ENCODE measurements at places on chromosomes 6 and 20.

DNA sequence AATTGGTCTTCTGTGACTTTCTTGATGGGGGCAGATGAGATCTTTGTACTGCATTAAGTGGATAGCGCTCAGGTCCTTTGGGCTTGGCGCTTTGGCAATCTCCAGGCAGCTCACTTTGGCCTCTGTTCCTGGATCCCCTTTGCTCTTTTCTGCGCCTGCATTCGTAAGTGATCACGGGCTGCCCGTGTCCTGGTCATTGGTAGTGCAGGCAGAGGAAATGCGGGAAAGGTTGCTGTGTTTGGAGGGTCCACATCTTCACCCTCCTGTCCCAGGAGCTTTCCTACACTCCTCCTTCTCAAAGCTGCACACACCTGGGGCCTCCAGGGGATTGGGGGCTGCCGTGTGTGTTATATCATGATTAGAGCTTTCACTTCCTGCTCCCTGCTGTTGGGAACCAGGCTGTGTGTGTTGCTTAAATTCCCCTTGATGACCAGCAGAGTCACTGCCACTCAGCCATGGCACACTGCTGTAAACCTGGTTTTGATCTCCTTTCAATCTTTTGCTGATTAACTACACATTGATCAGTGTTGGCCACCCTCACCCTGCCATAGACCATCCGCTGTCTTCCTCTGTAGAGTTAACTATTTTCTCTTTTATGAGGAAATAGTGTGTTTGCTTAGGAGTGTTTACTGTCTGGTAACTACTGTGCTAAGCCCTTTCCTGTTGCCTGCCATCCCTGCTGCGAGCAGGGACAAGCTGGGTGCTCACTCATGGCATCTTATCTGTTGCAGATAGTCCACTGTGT is 13.0 kb upstream of the SNHG17 start:
- DNase-seq = no peak

DNA sequence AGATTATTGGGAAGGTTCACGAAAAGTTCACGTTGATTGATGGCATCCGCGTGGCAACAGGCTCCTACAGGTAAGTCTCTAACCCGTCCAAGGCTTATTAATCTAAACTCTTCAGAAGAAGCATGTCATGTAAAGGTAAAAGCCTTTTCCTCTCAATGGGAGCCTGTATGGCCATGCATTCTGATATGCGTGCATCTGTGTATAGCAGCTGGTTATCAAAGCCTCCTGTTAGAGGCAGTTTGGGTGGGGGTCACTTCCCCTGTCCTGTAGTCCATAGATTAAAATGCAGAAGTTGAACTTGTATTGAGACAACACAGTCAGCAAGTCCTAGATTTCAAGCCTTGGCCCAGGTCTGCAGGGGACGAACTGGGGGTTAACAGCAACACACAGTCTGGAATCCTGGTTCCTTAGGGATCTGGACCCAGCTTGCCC is 14.2 kb upstream of the DHX35 start:
- no peak for DNase-seq

DNA sequence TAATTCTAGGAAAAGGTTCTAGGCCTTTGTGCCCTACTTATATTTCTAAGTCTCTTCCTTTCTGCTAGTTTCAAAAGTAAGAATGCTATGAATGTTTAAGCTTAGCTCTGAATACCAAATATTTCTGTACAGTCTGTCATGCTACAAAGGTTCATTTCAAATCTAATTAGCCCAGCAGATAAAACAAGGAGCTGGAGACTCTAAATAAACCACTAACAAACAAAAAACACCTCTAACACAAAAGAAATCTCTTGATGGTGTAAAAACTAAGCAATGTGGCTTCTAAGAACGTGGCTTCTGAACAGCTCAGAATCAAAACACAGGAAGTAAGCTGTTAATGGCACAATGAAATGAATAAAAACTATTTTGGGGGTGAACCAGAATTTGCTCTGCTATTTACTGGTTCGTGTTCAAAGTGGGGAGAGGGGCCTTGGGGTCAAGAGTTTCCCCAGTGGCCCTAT is 198.3 kb downstream of the BCAS1 start:
- no peak for DNase-seq

GRCh38 chr20:37108676-37109075 is 12.9 kb upstream of the RBL1 start:
- no peak for DNase-seq

DNA sequence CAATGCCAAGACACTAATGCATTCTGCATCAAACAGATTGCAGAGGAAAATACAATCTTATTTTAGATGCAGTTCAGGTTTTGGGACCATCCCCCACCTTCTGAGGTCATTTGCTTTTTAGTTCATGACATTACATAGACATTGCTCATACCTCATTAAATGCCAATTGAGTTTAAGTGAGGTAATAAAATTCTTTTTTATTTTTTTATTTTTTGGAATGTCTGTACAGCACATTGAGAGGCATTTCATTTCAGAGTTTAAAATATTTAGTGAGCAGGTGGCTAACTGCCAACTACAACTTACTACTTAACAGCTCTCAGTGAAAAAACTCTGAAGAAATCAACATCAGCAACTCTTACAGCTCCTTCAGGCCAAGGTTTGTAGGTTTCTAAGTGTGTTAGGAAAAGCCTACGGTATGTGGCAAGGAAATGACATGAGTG is 482.2 kb upstream of the RNF217 start:
- DNase-seq = no peak

DNA sequence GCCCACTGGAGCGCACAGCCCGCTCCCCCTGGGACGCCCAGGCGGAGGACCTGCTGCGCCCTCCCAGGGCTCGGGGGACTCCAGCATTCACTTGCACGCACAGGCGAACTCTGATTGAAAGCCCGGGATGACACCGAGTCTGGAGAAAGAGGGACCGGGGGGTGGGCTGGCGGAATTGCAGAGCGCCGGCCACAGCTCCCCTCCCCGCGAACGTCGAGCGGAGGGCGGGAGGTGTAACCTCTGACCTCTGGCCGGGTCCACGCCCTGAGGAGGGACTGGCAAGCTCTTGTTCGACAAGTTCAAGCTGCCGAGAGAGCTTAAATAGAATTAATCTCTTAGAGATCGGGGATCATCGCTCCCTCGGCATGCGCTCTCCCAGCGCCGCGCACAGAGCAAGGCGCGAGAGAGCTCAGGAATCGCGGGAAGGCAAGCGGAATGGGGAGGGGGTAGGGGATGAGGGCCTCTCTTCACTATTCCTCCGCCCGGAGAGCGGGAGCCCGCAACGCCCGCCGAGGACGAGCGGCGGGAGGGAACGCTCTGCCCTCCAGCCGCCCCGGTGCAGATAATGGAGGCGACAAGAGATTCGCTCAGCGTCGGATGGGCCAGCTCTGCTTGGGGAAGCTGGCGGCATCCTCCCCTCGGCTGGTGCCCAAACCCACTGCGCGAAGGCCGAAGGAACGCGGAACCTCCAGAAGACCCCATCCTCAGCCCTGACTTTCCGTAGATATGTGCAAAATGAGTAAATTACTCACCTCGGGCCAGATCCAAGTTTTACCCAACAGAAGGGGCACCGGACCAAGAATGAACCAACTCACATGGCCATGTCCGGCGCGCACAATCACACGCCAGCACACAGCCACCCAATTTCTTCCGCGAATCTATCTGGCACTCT is 761 bp upstream of the NR2E1 start:
- DNase-seq = no peak

- DNase-seq = no peak
These were observed 45.7 kb downstream of the TAF4 start for GRCh38 chr20:62019881-62020492.

DNA sequence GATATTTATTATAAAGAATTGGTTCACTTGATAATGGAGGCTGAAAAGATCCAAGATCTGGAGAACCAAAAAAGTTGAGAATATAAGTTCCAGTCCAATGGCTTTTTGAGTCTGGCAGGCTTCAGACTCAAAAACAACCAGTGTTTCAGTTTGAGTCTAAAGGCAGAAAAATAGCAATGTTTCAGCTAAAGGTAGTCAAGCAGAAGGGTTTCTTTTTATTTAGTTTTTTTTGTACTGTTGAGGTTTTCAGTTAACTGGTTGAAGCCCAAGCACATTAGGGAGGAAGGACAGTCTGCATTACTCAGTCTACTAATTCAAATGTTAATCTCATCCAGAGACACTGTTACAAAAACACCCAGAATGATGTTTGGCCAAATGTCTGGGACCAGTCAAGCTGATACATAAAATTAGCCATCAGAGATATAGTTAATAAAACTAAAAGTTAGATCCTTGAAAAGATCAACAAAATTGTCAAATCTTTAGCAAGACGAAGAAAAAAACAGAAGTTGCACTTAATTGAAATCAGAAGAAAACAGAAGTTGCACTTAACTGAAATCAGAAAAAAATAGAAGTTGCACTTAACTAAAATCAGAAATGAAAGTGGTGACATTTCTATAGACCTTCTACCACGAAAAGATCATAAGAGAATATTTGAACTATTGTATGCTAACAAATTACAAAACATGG is 980.3 kb upstream of the FLRT3 start:
- DNase-seq = no peak

DNA sequence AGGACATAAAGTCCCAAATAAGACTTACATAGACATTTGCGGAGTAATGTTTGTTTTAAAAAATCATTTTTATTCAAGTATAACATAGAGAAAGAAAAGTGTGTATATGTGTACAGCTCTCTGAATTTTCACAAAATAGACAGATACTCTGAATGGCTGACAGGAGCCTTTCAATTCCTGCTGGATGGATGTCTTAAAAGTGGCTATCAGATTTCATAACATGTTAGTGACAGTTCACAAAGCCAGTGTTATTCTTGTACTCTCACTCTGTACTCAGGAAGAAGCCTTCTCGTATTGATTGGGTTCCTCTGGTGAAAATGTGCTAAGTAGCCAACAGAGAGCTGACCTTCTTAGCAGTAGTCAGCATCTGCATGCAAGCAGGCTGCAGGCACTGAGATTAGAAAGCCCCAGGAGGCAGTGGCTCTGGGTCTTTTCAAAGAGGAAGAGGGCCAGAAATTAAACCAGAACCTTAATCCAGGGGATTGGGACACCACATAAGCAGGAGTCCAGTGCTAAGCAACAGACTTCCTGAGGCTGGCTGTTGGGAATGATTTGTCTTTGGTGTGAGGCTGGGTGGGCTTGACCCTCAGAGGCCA is 19.7 kb downstream of the SLC17A4 start:
- DNase-seq = no peak

- DNase-seq = no peak
These were observed 45.1 kb downstream of the SLC13A3 start for GRCh38 chr20:46605978-46606816.

- DNase-seq = no peak
These were observed 105.0 kb upstream of the DUSP22 start for GRCh38 chr6:187210-187861.

GRCh38 chr20:61316346-61316745 is 64.3 kb downstream of the CDH4 start:
- no peak for DNase-seq

GRCh38 chr20:11891776-11892545 is 25.7 kb upstream of the BTBD3 start:
- peak; percentile 72 for DNase-seq

- DNase-seq = no peak
These were observed 9.2 kb downstream of the GUCA1B start for GRCh38 chr6:42185597-42185996.

DNA sequence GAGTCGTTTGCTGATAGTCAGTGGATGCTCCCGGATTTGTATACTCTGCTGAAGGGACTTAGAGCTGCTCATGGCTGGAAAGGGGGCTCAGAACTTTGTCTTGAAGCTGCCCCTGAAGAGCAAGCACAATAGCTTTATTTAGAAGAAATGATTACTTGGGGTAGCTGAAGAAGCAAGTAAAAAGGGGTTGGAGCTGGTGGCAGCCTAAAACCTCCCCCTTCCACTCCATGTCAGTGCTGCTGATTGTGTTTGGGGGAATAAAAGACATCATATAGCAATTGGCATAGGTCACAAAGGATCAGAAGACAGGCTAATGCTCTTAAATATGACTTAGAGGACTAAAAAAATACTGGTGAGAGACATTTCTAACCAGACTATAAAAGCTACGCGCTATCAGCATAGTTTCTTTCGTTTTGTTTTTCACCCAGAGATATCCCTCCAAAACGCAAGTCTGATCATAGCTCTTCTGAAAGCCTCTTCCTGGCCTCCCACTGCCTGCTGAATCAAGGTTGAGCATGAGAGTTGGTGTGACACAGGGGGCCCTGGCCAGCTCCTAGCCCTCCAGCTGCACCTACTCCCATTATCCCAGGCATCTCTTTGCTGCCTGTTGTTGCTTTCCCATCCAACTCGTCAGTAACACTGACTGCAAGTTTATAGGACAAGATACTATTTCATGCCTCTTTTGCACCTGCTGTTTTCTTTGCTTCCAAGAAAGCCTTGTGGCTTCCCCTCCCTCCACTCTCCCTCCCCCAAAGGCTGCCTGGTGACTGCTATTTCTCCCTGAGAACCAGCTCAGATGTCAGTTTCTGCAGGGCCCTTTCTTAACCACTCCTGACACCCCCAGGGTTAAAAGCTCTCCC is 33.9 kb upstream of the SGK1 start:
- peak; percentile 28 for DNase-seq

DNA sequence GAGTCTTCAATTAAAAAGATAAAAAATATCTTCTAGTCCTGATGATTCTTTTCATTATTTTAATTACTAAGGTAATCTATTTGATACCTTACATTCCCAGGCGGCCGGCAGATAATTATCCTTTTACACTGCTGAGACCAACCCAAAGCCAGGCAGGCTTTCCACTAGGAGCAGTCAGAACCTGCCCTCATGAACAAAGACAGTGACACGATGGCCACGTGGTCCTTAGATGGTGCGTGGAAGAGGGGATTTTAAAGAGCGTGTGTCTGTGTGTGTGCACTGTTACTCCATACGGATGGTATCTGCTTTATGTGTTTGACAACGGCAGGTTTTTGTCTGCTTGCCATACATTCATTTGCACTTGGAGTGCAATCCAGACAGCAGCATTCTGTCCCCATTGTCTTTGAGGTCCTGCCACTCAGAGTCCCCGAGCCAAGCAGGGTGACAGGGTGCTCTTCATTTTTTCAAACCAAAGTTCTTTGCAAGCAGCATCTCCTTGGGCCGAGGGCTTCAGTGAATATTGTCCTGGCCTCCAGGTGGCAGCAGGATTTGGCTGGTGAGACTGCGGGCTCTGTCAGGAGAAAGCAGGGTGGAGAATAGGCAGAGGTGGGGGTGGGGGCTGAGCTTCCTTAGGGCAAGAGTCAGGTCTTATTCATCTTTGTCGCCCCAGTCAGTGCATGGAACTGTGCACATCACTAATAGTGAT is 260.5 kb downstream of the NRN1 start:
- no peak for DNase-seq
